Activated CD8-positive, alpha-beta T cell treated with anti-CD3 and anti-CD28 coated beads for 36 hours (primary cell): ENCODE measurements at places on chromosomes 4 and X. TPM values are rescaled to one million over a fixed set of nuclear protein-coding genes. Genes with fewer than 3 reads are reported as not detected.

DNA sequence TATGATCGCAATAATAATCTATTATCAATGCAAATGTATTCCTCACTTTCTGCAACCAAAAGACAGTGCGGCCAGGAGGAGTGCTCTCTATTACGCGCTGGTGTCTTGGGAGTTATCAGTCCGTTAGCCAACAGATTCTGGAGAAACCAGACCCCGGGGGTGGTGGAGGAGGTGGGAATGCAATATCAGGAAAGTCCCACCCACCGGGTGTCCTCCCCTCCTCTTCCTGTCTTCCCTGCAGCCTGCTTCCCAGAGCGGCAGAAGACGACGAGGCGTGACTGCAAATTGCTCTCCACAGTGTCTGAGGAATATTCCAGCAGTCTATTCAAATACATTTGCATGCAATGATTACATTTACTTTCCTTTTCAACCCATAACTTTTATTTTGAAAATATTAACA lies 17.9 kb upstream of the TLR3 start:
- DNase-seq = no peak

GRCh38 chr4:169330811-169331210 lies 60.1 kb upstream of the SH3RF1 start:
- no peak for DNase-seq

Gene GABRQ
- not detected for total RNA-seq

DNA sequence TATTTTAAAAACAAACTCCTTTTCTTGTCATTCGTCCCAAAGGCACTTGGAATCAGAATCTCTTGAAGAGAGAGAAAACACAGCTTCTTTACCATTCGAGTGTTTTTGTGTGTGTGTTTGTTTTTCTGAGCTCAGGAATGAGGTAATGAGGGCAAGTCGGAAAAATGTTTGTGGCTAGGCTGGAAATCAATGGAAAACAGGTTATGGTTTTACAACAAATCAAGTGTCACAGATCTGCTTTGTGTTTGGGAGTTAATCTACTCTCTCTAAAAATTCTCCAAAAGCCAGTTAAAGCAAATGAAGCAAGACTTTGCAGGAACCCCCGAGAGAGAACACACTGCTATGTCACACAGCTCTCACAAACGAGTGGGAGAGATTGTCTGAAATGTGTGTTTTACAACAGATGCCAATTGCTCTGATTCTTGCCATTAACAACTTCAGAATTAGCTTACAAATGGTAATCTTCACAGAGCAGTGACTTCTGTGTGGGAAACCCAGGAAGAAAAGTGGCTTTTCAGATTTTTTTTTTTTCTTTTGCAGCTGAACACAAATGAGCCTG lies 264.1 kb downstream of the CBLL2 start:
- no peak for DNase-seq

GRCh38 chrX:4935846-4936245 lies 1222.4 kb upstream of the PRKX start:
- DNase-seq = no peak

- DNase-seq = no peak
Observed at GRCh38 chr4:153722036-153722435, 37.8 kb downstream of the RNF175 start.

- DNase-seq = no peak
Observed at GRCh38 chrX:44183329-44183728, 160.1 kb downstream of the EFHC2 start.

Gene ACTRT1
- total RNA-seq = not detected

DNA sequence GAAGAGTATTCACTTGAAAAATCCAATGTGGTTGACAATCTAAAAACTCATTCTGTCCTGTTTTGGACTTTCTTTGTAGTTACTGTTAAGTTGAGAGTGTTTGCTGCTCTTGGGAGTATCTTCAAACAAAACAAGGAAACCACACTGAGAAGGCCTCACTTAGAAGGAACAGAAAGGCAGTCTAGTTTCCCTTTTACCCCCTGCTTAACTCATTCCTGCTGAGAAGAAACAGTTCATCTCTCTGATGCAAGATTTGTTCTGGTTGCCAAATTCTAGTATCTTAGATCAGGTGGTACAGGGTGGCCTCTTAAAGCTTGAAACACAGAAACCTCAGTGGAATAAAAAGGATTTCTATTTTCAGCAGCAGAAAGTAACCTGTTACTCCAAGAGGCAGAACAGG lies 41.4 kb downstream of the GUCY2F start:
- no peak for DNase-seq

DNA sequence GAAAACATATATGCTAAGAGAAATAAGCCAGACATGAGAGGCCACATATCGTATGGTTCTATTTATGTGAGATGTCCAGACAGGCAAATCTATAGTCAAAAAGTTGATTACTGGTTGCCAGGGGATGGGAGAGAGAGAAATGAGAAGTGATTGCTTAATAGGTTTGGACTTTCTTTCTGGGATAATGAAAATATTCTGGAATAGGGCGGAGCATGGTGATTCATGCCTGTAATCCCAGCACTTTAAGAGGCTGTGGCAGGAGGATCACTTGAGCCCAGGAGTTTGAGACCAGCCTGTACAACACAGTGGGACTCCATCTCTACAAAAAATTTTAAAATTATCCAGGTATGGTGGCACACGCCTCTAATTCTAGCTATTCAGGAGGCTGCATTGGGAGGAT lies 22.4 kb downstream of the RBM47 start:
- no peak for DNase-seq

- DNase-seq = no peak
Observed at GRCh38 chr4:17058916-17059741, 160.7 kb upstream of the LDB2 start.
